RWPE2 (cell line): ENCODE measurements at places on chromosomes 6 and 20.

DNA sequence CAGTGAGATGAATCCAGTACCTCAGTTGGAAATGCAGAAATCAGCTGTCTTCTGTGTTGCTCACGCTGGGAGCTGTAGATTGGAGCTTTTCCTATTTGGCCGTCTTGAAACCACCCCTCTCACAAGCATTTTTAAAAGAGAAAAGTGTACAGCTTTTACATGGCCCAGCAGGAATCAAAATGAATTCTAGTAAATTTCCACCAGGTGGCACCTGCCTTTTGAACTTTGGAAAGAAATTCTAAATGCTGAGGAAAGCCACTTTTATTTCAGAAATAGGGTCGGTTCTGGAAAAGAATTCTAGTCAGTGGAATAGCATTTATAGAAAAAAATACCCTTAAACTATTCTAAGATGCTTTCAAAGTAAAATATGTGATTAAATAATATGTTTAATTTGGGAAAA lies 647.8 kb downstream of the CD109 start:
- DNase-seq: no peak

- no peak for DNase-seq
These were observed 109.0 kb downstream of the SULF2 start for GRCh38 chr20:47676219-47676721.

DNA sequence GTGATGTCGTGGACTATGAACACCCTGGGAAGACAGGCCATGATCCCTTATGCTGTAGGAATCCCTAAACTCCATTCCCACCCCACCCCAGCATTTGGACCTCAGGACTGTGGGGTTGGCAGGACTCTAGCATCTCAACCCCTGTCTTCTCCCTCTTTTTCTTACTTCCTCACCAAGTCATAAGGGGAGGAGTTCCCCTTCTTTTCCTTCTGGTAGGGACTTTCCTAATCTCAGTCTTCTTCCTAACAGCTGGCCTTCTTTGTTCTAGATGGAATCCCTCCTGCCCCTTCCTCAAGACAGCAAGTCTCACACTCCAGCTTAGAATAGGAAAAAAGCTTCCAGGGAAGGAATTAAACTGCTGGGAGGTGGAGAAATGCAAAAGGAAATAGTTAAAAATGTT lies 2.3 kb upstream of the SIRPB2 start:
- no peak for DNase-seq

DNA sequence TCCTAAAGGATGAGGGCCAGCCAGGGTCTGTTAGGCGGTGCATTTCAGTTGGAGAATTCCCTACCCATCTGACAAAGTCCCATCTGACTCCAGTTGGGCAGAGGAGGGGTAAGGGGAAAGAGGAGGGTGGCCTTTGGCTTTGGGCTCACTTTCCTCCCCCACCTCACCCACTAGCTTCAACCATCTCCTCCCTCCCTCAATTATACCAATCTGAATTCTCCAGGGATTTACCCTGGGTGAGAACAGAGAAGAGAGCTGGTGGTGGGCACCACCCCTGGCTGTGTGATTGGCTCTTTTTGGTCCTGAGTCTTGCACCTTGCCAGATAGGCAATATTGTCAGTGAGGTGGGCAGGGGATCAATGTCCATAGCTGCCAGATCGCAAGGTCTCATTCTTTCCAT lies 3.2 kb downstream of the HMGA1 start:
- no peak for DNase-seq

DNA sequence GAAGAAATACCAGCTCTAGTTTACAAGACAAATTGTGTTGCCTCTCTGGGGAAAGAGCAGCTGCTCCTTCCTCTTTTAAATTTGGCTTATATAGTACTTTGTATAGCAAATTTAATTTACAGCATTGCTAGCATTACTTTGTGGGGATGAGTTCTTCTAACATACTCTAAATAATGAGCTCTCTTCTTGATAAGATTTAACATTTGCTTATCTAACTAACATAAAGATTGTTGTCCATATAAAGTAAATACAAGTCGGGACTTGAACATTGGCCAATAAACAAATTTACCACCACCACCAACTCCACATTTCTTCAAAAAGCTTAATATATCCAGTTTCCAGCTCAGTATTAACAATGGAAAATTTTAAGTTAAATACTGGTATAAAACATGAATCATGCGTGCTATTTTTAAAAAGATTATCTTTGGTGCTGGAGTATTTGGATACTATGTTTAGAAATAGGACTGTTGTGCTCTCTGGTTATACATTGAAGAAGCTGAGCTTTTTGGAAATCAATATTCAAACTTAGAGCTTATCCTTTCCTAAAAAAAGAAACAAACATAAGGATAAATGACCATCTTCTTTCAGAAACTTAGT lies 1146.9 kb upstream of the GJE1 start:
- no peak for DNase-seq

GRCh38 chr6:69179681-69180080 lies 544.6 kb downstream of the ADGRB3 start:
- DNase-seq: no peak

DNA sequence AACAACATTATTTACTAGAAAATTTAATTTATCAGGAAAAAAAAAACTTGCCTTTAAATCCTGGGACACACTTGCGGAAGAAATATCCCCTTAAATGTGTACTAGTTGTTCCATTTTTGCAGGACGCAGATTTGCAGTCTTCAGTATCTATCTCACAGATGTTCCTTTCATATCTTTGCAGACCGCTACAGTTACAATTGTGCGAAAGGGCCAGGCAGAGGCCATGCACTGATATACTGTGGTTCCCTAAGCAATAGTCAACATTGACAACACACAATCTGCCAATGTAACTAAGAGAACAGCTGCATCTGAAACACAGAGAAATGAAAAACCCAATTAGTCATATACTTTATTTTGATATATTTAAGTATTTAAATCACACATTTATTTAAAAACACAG lies 411.2 kb downstream of the EYS start:
- DNase-seq: no peak

- DNase-seq: no peak
These were observed 100.0 kb downstream of the RREB1 start for GRCh38 chr6:7207720-7208119.

DNA sequence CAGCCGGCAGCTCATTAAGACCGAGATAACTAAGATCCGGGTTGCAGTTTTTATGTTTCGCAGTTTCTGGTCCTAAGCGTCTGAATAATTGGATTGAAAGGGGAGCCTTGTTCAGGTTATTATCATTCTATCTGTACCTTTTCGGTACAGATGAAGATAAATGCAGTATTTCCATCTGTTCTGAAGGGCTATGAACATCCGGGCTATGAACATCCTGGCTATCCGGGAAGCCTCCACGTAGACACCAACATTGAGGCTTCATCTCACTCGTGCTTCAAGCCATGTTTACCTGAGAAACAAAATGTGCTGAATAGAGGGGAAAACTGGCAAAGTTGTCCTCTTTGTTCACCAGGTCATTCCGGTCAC lies 399 bp upstream of the REPS1 start:
- DNase-seq: no peak
